ENCODE measurements at places on chromosomes 5 and 9. TPM values are rescaled to one million over a fixed set of nuclear protein-coding genes. Genes with fewer than 3 reads are reported as not detected.
A peak's percentile ranks its signal among the peaks of the same experiment; 100 is the strongest.

DNA sequence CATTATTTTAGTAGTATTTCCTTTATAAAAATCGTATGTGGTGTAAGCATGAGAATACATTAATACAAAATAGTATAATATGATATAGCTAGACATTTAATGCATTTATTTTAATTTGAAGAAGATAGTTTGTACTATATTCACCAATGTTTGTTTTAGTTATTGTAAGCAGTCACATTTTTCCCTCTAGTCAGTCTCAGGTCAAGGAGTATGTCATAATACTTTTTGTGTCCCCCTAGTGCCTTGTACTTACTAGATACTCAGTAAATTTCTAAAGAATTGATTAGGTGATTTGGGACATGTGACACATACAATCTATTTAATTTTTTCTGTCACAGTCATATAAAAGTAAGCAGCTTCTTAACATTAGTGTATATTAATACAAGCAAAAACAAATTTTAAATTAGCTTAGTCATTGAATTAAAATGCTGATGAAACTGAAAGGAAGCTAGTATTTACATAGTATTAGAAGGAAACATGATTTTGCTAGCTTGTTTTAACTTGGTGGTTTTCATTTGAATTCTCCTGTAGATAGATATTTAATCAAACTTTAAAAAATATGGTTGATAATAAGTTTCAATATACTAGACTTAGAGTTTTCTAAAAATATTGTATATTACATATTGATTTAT lies 242.2 kb downstream of the FER start:
- DNase-seq, result no peak
- no peaks in the 10 kb centered on the region for H3K27me3 ChIP-seq
- H3K4me3 ChIP-seq, result no peak overlapping the region
- H3K27ac ChIP-seq, result no peak overlapping the region
- no peaks in the 10 kb centered on the region for H3K4me1 ChIP-seq
- H3K36me3 ChIP-seq, result no peaks in the 10 kb centered on the region

- H3K4me3 ChIP-seq, result no peak overlapping the region
- no peak overlapping the region for H3K27ac ChIP-seq
- peak; percentile 30 for DNase-seq
- H3K27me3 ChIP-seq, result no peaks in the 10 kb centered on the region
These were observed 26.4 kb downstream of the SH3GLB2 start for GRCh38 chr9:129001504-129002325.

AK8 gene
- 0.70 TPM for total RNA-seq

DMGDH gene
- 1.9 TPM for total RNA-seq

GFPT2 gene
- total RNA-seq, result 5.1 TPM

Data from pancreas (tissue), 10 donors.